Smooth muscle cell of trachea (primary cell): ENCODE measurements at places on chromosomes 7 and 10. TPM values are rescaled to one million over a fixed set of nuclear protein-coding genes. Genes with fewer than 3 reads are reported as not detected.

EN2 gene
- not detected in 2 replicates for total RNA-seq

IFRD1 gene
- 43.9 and 97.6 TPM in 2 replicates for total RNA-seq

CALML3 gene
- not detected in 2 replicates for total RNA-seq

HSPA12A gene
- 9.0 and 11.4 TPM in 2 replicates for total RNA-seq

UBE2D1 gene
- 11.3 and 12.7 TPM in 2 replicates for total RNA-seq

RAPGEF5 gene
- 1.3 and 1.6 TPM in 2 replicates for total RNA-seq

PHKG1 gene
- 0.99 and 1.6 TPM in 2 replicates for total RNA-seq

ZNF804B gene
- total RNA-seq, result not detected in 2 replicates

NRAP gene
- total RNA-seq, result not detected in 2 replicates

AGBL3 gene
- 0.83 and 1.7 TPM in 2 replicates for total RNA-seq

SSC4D gene
- total RNA-seq, result 0.33 and 0.73 TPM in 2 replicates

TRIM73 gene
- total RNA-seq, result 0.44 and 3.1 TPM in 2 replicates
